ENCODE measurements at places on chromosomes 3 and 15.

DNA sequence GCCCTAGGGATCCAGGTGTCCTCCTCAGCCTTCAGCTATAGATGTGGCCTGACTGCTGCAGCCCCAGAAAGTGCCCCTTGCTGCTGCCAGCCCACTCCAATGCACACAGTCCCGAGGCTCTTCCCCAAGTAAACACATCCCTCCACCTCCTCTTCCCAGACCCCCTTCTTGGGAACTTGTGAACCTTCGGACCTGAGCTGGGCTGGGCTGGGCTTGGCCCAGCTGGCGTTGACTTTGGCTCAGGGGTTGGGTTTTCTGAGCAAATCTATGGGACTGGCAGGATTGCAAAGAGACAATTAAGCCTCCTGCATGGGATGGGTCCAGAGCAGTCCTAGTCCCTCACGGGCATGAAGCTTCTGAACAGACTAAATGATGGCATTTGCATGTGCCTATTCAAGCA is 14.7 kb downstream of the VIPR1 start:
- no peak for DNase-seq

DNA sequence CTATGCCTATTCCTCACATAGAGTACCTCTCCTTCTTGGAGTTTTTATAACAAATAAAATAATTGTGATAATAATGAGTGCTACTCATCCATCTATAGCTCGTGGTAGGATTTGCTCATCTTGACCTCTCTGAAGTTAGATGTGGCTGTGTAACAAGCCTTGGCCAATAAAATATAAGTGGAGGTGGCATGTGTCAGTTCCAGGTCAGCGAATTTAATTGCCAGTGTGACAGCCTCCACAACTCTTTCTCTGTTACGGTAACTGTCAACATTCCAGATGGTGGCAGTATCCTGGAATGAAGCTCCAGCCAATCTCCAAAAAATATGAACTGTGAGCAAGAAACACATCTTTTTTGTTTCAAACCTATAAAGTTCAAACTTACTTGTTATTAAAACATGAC is 13.8 kb downstream of the CLRN1 start:
- DNase-seq, result no peak

DNA sequence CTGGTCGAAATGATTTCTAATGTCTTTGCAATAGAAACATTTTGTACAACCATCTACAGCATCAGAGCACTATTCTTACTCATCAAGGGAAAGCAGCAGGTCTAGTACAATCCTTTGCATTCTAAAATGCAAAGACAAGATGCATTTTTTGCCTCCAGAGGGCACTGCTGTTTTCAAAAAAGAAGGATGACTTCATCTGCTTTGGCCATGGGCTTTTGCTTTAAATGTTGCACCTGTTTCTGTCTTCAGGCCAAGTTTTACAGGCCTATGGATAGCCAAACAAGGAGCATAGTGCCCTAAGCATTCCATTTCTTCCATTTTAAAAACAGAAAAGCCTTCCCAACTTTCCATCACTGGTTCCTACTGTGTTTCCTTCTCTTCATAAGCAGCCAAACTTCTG is 3.4 kb downstream of the PARP9 start:
- peak; percentile 82 for DNase-seq

- no peak for DNase-seq
These were observed 17.8 kb downstream of the EDEM1 start for GRCh38 chr3:5205165-5205941.

DNA sequence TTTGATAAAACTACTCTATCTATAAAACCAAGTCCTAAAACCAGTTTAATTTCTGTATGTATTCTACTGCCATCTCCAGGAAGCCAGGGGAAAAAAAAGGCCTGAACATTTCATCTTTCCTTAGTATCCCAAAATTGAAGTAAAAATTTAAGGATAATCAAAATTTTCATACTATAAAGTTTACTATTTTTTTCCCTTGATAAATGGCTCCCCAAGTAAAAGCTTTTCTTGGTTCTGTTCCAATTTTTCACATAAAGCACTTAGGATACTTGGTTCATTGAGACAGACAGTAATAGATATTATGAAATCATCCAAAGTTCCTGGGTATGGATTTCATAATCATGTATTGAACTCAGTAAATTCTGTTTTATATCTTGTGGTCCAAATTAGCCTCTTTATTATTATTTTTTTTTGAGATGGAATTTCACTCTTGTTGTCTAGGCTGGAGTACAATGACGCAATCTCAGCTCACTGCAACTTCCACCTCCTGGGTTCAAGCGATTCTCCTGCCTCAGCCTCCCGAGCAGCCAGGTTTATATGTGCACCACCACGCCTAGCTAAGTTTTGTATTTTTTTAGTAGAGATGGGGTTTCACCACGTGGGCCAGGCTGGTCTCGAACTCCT is 34.5 kb downstream of the ICE2 start:
- DNase-seq, result peak; percentile 3

Measured in CD4-positive, alpha-beta T cell treated with Interleukin-2 at 100 ng/mL for 4 hours (primary cell).